ENCODE measurements at places on chromosomes 16 and 17.

DNA sequence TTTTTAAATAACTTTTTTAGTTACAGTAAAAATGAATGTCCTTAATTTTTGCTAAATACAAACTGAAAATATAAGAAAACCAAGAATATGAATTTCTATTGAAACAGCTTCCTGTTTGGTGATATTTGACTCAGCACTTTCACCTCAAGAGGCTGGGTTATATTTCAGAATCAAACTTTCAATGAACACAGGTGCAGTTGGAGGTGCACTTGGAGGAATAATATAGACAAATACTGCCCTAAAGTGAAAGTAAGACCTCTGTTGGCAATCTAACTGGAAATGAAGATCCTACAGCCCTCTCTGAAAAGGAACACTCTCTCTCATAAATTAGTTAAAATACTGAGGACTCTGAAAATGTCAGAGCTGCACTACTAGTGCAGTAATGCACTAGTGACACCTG lies 106.2 kb downstream of the BRIP1 start:
- H3K36me3 ChIP-seq: no peaks in the 10 kb centered on the region
- no peaks in the 10 kb centered on the region for H3K4me1 ChIP-seq
- no peak overlapping the region for H3K4me3 ChIP-seq
- H3K27me3 ChIP-seq: no peaks in the 10 kb centered on the region
- no peak for DNase-seq
- no peak overlapping the region for H3K27ac ChIP-seq

DNA sequence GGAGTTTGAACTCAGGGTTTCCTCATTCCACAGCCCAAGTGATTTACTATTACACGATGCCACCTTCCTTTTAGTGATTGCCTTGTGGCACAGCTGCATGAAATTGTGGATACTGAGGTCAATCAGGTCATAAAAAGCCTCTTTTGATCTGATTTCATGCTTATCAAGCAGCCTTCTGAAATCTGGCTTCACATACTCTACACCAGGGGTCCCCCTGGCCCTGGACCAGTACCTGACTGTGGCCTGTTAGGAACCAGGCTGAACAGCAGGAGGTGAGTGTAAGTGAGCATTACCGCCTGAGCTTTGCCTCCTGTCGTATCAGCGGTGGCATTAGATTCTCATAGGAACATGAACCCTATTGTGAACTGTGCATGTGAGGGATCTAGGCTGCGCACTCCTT lies 13.8 kb downstream of the SLFN5 start:
- peaks cover 44% of the 10 kb centered on the region for H3K4me1 ChIP-seq
- H3K4me3 ChIP-seq: no peak overlapping the region
- no peak for DNase-seq
- H3K27me3 ChIP-seq: no peaks in the 10 kb centered on the region
- peaks cover 28% of the 10 kb centered on the region for H3K36me3 ChIP-seq
- H3K27ac ChIP-seq: peak overlapping the region; percentile 14

- no peak for DNase-seq
- H3K4me1 ChIP-seq: no peaks in the 10 kb centered on the region
- no peaks in the 10 kb centered on the region for H3K27me3 ChIP-seq
- no peaks in the 10 kb centered on the region for H3K36me3 ChIP-seq
- no peak overlapping the region for H3K4me3 ChIP-seq
- no peak overlapping the region for H3K27ac ChIP-seq
Measured at GRCh38 chr17:81076141-81076679, 41.3 kb downstream of the BAIAP2 start.

- no peaks in the 10 kb centered on the region for H3K36me3 ChIP-seq
- no peak for DNase-seq
- no peaks in the 10 kb centered on the region for H3K4me1 ChIP-seq
- H3K27ac ChIP-seq: no peak overlapping the region
- H3K4me3 ChIP-seq: no peak overlapping the region
Measured at GRCh38 chr16:88118376-88118775, 167.1 kb downstream of the BANP start.

- no peaks in the 10 kb centered on the region for H3K4me1 ChIP-seq
- H3K4me3 ChIP-seq: no peak overlapping the region
- H3K36me3 ChIP-seq: peaks cover 5% of the 10 kb centered on the region
Measured at GRCh38 chr17:58480090-58480489, 8.1 kb downstream of the HSF5 start.

DNA sequence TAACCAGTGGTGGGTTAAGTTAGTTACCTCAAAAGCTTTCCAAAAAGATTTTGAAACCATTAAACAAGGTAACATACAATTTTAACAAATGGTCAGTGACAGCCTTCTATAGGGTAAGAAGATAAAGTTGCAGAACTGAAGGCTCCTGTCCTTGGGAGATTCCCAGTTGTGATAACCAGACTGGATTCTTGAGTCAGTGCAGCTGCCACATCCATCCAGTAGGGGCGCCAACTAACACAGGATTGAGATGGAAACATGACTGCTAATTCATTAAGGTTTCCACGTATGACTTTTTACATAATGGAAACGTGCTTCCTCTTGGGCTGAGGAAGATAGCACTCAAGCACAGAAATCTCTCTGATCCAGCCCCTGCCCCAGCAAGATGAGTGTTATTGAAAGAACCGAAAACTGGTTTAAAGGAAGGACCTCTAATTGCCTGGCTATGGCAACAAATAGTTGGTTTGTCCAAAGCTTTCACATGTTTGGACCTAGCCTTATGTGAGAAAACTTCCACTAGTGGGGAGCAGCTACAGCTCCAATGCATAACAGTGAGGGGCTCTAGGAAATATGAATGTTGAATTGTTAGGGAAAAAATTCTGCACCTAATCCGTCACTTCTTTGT lies 269.8 kb upstream of the MYOCD start:
- no peak overlapping the region for H3K27ac ChIP-seq
- H3K4me1 ChIP-seq: no peaks in the 10 kb centered on the region
- H3K27me3 ChIP-seq: no peaks in the 10 kb centered on the region

DNA sequence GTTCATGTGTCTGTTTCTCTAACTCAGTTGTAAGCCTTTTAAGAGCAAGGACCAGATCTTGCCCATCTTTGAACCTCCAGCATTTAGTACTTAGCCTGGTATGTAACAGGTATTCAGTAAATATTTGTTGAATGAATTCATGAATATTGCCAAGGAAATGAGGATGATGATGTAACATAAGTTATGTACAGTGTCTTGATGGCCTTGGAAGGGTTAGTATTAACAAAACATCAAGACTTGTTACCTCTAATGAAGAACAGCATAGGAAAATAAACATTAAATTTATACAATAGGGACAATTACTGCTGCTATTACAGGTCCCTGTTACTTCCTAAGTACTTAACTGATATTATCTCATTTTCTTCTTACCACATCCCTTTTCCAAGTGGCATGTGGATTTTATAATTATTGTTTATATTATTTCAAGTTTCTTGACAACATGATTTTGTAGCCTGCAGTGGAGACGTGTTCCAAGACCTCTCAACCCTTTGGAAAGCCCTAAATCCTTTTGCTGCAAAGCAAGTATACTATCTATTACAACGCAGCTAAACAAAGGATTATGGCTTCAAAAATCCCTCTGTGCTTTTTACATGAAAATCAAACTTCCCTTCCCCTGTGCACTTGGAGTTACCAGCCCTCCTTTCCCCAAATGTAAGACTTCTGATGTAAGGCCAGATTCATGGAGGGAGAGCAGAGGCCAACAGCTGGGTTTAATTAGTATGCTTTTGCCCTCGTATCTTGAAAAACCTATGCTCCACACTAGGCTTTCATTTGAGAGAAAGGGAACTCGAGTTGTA lies 77.4 kb upstream of the SMIM36 start:
- no peaks in the 10 kb centered on the region for H3K36me3 ChIP-seq
- H3K4me3 ChIP-seq: no peak overlapping the region
- H3K4me1 ChIP-seq: no peaks in the 10 kb centered on the region
- no peak for DNase-seq
- H3K27me3 ChIP-seq: no peaks in the 10 kb centered on the region
- no peak overlapping the region for H3K27ac ChIP-seq

GRCh38 chr16:52494621-52495020 lies 52.3 kb downstream of the TOX3 start:
- H3K4me3 ChIP-seq: no peak overlapping the region
- no peaks in the 10 kb centered on the region for H3K36me3 ChIP-seq
- no peaks in the 10 kb centered on the region for H3K4me1 ChIP-seq
- no peak overlapping the region for H3K27ac ChIP-seq
- no peak for DNase-seq

GRCh38 chr17:75271233-75271954 lies 363 bp upstream of the MIF4GD start:
- H3K36me3 ChIP-seq: peaks cover 22% of the 10 kb centered on the region
- peaks cover 24% of the 10 kb centered on the region for H3K4me1 ChIP-seq
- H3K4me3 ChIP-seq: peak overlapping the region; percentile 75
- H3K27me3 ChIP-seq: no peaks in the 10 kb centered on the region
- H3K27ac ChIP-seq: peak overlapping the region; percentile 84

DNA sequence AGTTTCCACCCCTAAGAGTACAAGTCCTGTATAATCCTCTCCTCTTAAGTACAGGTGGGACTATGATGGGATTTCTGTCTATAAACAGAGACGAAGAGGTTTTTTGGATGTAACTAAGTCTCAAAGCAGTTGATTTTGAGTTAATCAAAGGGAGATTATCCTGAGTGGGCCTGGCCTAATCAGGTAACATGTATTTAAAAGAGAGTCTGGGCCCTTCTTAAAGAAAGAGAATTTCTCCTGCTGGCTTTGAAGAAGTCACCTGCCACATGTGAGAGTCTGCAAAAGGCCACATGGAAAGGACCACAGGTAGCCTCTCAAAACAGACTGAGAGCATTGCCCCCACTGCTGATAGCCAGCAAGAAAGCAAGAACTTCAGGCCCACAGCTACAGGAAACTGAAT lies 142.3 kb downstream of the IRX5 start:
- H3K27me3 ChIP-seq: no peaks in the 10 kb centered on the region
- no peak overlapping the region for H3K27ac ChIP-seq

DNA sequence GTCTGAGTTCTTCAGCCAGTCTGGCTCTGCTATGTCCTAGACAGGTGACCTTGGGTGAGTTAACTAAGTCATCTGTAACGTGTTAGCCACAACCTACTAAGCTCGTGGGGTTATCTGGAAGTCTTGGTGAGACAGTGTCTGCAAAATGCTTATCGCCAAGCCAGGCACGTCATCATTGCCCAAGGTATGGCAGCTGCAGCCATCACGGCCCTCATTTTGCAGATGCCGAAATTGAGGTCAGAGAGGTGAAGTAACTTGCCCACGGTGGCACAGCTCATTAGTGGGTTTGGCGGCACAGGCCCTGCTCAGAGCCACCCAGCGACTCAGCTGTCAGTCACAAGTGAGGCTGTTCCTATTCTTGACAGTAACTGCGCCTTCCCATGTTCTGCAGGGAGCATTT lies 79.8 kb downstream of the CMIP start:
- no peak overlapping the region for H3K27ac ChIP-seq
- no peaks in the 10 kb centered on the region for H3K36me3 ChIP-seq
- H3K4me1 ChIP-seq: peaks cover 73% of the 10 kb centered on the region
- DNase-seq: no peak
- no peak overlapping the region for H3K4me3 ChIP-seq

DNA sequence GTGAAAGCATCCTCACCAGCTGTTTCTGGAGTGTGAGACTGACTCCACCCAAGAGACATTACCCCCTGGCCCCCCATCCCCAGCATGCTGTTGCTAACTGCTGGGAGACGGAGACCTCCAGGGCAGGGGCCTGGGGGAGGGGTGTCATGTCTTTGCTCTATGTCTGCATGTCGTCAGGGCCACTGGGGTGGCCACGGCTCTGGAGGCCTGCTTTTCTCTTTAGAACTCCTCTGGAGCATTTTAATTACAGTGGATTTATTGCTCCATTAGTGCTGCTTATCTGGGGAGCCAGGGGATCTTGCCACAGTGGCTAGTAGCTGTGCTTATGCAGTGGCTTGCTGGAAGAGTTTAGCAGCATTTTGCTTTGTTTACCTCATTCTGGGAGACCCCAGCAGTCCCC lies 32.3 kb downstream of the CLEC16A start:
- DNase-seq: no peak
- H3K36me3 ChIP-seq: no peaks in the 10 kb centered on the region
- no peak overlapping the region for H3K27ac ChIP-seq

Measured in naive thymus-derived CD4-positive, alpha-beta T cell (primary cell).